ENCODE measurements at places on chromosomes 5 and 9. TPM values are rescaled to one million over a fixed set of nuclear protein-coding genes. Genes with fewer than 3 reads are reported as not detected.

TMEM252 gene
- total RNA-seq: not detected

GNAQ gene
- 48.4 TPM for total RNA-seq

- no peak overlapping the region for H3K27ac ChIP-seq
- DNase-seq: no peak
- peaks cover 32% of the 10 kb centered on the region for H3K27me3 ChIP-seq
- H3K4me3 ChIP-seq: no peak overlapping the region
Observed at GRCh38 chr9:84669013-84669287, 579 bp upstream of the NTRK2 start.

- no peaks in the 10 kb centered on the region for H3K36me3 ChIP-seq
- H3K27me3 ChIP-seq: no peaks in the 10 kb centered on the region
- H3K4me3 ChIP-seq: no peak overlapping the region
- DNase-seq: no peak
Observed at GRCh38 chr5:56501781-56502557, 268.8 kb upstream of the ANKRD55 start.

- H3K4me1 ChIP-seq: no peaks in the 10 kb centered on the region
- no peak overlapping the region for H3K4me3 ChIP-seq
- H3K27me3 ChIP-seq: no peaks in the 10 kb centered on the region
Observed at GRCh38 chr5:153147891-153148623, 342.4 kb upstream of the GRIA1 start.

CA9 gene
- total RNA-seq: not detected

PRUNE2 gene
- 0.61 TPM for total RNA-seq

DNA sequence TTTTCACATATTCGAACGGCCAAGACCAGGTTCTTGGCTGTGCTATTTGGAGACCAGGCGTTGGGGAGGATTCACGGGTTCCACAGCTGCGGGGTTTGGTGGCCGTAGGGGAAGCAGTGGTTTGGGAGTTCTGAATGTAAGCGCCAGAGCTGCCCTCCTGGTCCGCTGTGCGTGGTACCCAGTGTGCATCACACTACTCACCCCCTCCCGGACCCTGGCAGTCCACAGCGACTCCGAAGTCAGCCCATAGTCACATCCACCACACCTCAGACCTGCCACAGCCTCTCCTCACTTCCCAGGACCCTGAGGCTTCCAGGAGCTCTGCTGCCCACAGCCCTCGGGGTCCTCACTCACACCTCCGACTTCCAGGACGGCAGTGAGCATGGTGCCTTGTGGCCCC is 26.8 kb downstream of the AMBP start:
- no peaks in the 10 kb centered on the region for H3K27me3 ChIP-seq
- DNase-seq: no peak
- H3K4me1 ChIP-seq: no peaks in the 10 kb centered on the region
- H3K27ac ChIP-seq: no peak overlapping the region

DNA sequence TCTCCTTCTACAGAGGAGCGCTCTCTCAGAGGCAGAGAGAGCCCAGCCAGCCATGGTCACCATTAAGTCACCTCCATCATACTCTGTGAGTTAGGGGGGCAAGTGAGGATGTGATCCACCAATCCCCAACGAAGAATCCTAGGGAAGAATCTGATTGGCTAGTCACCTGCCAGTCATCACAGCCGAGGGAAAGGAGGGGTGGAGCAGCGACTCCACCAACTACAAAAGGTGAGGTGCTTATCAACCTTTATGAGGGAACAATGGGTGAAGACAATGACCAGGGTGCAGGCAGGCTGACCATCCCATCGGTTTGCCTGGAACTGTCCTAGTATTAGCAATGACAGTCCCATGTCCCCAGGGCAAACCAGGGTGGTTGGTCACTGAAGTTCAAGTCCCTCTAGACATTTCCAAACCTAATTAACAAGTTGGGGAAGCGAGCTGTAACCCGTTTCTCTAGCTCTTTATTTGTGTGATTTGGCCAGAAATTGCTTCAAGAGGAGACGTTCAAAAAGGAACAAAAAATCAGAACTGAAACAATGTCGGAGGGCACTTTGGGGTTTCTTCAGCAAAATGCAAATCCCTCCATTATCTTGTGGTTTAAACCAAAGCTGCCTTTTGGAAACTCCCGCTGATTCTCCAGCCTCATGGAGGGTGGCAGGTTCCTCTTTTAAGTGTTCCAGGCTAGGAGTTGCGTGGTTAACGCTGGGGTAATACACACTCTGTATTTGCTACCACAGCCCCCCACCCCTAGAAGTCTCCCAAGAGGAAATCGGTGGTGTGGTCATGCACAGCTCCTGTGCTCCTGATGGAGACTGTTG is 18.8 kb upstream of the FCN1 start:
- no peak overlapping the region for H3K27ac ChIP-seq
- H3K4me1 ChIP-seq: no peaks in the 10 kb centered on the region
- H3K27me3 ChIP-seq: peaks cover 22% of the 10 kb centered on the region
- DNase-seq: no peak
- no peaks in the 10 kb centered on the region for H3K36me3 ChIP-seq
- no peak overlapping the region for H3K4me3 ChIP-seq

- no peak overlapping the region for H3K27ac ChIP-seq
- DNase-seq: no peak
- H3K4me1 ChIP-seq: no peaks in the 10 kb centered on the region
- no peaks in the 10 kb centered on the region for H3K27me3 ChIP-seq
- H3K4me3 ChIP-seq: no peak overlapping the region
Observed at GRCh38 chr5:33118761-33119415, 321.9 kb upstream of the TARS1 start.

DNA sequence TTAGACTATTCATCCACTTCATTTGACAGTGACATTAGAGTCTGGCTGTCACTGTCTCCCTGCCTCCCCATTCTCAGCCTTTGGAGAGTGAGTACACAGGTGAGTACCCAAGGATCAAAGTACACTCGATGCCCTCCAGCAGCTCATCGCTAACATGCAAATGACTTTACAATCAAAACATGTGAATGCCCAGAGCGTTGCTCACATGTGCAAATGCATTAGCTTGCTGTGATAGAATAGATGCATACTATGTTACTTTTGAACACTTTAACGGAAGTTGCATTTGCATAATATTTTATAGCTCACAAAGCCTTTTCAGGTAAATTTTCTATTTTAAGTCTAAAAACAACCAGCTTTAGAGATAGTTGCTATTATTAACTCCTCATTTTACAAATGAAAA is 107.6 kb downstream of the SYK start:
- no peaks in the 10 kb centered on the region for H3K27me3 ChIP-seq
- H3K27ac ChIP-seq: no peak overlapping the region
- no peaks in the 10 kb centered on the region for H3K36me3 ChIP-seq

SPAG8 gene
- 2.8 TPM for total RNA-seq

DNA sequence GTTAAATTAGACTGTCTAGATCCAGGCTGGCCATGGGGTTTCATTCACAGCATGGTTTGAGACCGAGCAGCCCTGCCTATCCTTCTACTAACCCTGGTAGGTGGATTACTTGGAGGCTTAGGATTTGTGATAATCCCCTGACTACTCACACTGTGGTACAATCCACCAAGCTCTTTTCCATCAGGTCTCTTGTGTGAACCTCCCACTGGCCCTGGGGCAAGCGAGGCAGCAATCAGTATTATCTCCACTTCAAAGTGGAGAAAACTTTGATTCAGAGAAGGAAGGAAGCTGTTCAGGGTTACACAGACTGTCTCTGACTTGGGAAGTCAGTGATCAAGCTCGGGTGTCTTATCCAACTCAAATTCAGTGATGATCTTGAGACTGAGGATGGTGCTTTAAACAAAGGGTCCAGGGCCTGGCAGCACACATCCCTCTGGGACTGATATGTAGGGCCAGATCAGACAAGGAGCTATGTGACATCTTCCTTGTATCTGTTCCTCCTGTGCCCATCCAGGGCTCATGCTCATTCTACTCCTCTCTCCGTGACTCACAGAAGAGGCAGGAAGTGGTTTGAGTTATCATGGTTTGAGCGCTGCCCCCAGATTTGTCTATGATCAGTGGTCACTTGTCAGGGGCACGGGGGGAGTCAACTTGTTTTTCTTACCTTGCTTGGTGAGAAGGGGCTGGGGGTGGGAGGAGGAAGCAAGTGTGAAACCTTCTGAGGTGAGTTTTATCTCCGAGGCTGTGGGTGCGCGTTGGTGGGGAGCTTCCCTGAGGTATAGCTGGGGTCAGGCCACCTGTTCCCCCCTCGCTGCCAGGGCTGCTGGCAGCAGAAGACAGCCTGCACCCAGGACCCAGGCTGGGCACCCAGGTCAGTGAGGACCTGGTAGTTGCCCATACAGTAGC is 48.6 kb downstream of the RGS3 start:
- peak overlapping the region; percentile 91 for H3K27ac ChIP-seq
- H3K4me1 ChIP-seq: peaks cover 42% of the 10 kb centered on the region
- H3K27me3 ChIP-seq: no peaks in the 10 kb centered on the region
- no peaks in the 10 kb centered on the region for H3K36me3 ChIP-seq
- DNase-seq: peak; percentile 73

DNA sequence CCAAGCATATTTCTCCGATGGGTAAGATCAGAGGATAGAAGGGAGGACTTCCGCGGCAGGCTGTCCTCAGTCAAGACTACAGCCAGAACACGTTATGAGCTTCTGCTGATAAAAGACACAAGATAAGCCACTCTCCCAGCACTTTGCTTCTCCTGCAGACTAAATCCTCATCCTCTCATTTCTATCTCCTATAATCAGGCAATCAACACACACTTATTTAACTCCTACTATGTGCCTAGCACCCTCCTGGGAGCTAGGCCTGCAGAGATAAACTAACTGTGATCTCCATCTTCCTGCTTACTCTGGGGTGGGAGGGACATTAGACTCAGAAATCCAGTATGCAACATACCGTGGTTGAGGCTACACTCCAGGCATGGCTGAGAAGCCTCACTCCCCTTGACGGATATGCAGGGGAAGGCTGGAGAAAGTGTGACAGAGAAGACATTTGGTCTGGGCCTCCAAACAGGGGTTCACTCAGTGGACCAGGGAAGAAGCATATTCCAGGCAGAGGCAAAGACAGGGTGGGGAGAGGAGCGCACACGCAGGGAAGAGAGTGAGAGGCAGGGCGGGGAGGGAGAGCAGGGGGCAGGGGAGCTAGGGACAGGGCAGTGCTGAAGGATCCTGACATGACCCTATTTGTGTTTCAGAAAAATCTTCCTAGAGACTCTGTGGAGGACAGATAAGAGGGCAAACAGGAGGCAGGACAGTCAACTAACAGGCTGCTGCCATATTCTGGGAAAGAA is 274.1 kb downstream of the DENND1A start:
- H3K27me3 ChIP-seq: no peaks in the 10 kb centered on the region
- no peak overlapping the region for H3K4me3 ChIP-seq
- no peak for DNase-seq

PCDHA6 gene
- total RNA-seq: not detected

ELP1 gene
- 24.1 TPM for total RNA-seq

DNA sequence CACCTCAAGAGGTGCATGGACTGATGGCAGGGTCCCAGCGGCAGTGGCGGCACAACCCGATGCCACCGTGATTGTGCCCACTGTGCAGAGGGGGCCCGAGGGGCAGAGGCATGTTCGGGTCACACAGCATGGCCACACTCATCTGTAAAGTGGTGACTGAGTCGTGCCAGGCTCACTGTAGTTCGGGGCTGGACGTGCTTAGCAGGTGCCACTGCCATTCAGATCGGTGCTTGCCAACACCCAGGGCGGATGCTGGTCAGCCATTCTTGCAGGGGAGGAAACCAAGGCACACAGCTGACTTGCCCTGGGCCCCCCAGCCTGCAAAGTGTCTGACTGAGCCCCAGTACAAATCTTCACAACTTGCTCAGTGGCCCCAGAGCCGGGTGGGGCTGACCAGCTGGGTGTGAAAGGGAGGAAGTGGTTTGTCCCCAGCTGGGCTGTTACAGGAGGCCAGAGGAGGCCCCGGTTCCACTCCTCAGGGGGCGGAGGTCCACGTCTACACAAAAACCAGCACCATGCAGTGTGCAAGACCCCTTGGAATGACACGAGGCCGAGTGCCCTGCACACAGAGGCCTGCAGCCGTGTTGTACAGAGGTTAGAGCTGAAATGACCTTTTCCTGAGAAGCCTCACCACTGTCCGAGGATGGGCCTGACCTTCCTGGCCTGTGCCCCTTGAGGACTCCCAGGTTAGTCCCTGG is 17.9 kb downstream of the FGD3 start:
- H3K4me3 ChIP-seq: peak overlapping the region; percentile 89
- peak overlapping the region; percentile 92 for H3K27ac ChIP-seq
- no peaks in the 10 kb centered on the region for H3K27me3 ChIP-seq

DNA sequence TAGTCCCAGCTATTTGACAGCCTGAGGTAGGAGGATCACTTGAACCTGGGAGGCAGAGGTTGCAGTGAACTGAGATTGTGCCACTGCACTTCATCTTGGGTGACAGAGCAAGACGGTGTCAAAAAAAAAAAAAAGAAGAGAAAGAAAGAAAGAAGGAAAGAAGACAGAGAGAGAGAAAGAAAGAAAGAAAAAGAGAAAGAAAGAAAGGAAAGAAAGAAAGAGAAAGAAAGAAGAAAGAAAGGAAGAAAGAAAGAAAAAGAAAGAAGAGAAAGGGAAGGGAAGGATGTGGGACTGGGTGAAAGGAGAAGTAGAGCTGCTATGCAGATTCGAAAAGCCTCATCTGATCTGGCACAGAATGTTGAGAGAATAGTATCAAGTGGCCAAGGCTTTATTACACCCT is 23.7 kb upstream of the SCAMP1 start:
- no peak overlapping the region for H3K4me3 ChIP-seq
- no peak overlapping the region for H3K27ac ChIP-seq
- no peaks in the 10 kb centered on the region for H3K36me3 ChIP-seq
- H3K4me1 ChIP-seq: no peaks in the 10 kb centered on the region

GRCh38 chr9:84207491-84207951 is 133.0 kb downstream of the SLC28A3 start:
- H3K27ac ChIP-seq: no peak overlapping the region
- H3K36me3 ChIP-seq: no peaks in the 10 kb centered on the region
- H3K27me3 ChIP-seq: peaks cover 5% of the 10 kb centered on the region
- H3K4me3 ChIP-seq: no peak overlapping the region
- DNase-seq: no peak

- no peak for DNase-seq
- no peaks in the 10 kb centered on the region for H3K36me3 ChIP-seq
- no peaks in the 10 kb centered on the region for H3K4me1 ChIP-seq
- no peak overlapping the region for H3K4me3 ChIP-seq
- H3K27ac ChIP-seq: no peak overlapping the region
Observed at GRCh38 chr5:31215236-31215635, 21.8 kb downstream of the CDH6 start.

- H3K27ac ChIP-seq: no peak overlapping the region
- H3K4me3 ChIP-seq: no peak overlapping the region
- no peaks in the 10 kb centered on the region for H3K4me1 ChIP-seq
Observed at GRCh38 chr5:21071421-21071820, 1083.4 kb upstream of the CDH18 start.

GBA2 gene
- total RNA-seq: 40.8 TPM

PTPN3 gene
- total RNA-seq: 0.05 TPM

Data from T-cell (primary cell).